ENCODE measurements at places on chromosomes 6 and 20.

DNA sequence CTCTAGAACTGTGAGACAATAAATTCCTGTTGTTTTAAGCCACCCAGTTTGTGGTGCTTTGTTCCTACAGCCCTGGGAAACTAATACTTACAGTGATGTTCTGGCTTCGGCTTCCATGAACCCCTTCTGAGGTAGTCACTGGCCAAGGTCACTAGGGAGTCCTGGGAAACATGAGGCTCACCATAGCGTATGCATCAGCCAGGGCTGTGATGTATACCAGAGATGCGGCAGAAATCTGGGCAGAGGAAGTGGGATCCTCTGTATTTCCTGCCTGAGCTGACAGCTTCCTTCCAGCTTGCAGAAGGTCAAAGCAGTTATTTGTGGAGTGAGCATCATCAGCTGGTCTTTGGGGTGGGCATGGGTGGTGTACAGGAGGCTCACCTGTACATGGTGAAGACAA, 27.9 kb downstream of the KAT14 start:
- DNase-seq: no peak

DNA sequence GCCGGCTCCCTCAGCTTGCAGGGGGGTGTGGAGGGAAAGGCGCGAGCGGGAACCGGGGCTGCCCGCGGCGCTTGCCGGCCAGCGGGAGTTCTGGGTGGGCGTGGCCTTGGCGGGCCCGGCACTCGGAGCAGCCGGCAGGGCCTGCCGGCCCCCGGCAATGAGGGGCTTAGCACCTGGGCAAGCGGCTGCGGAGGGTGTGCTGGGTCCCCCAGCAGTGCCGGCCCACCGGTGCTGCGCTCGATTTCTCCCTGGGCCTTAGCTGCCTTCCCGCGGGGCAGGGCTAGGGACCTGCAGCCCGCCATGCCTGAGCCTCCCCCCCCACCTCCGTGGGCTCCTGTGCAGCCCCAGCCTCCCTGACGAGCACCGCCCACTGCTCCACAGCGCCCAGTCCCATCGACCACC, 514.5 kb upstream of the GJE1 start:
- no peak for DNase-seq

- no peak for DNase-seq
These were observed 446.6 kb upstream of the JAG1 start for GRCh38 chr20:11120431-11120830.

GRCh38 chr20:60403105-60403741, 445.0 kb downstream of the CDH26 start:
- DNase-seq: no peak

- no peak for DNase-seq
These were observed 7.5 kb downstream of the SF3B5 start for GRCh38 chr6:144087789-144088426.

- DNase-seq: no peak
These were observed 117.4 kb upstream of the SLC24A3 start for GRCh38 chr20:19094959-19095541.

DNA sequence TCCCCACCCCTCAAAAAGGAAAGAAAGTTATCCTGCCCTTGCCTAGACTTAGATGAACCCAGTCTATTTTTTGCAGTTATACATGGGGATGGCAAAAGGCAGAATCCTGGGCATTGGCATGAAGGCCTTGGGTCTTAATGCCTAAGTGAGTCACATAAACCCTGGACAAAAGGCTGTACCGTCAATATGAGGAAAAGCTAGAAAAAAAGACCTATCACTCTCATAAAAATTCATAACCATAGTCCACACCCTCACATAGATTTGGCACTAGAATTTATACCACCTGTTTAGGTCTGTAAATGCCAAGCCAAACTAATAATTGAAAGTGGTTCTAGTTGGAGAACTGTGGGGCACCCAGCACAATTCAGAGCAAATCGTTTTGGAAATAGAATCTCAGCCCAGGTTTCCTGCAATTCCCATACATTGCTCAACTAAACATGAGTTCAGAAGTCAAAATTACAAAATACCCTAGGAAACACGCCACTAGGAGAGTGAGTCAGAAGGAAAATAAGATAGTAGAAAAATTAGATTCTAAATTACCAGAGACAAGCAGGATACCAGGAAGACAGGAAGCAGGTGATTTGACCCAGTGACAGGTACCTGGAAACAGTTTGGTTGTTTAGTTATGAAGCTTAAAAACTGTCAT, 70.4 kb upstream of the FUCA2 start:
- DNase-seq: no peak

DNA sequence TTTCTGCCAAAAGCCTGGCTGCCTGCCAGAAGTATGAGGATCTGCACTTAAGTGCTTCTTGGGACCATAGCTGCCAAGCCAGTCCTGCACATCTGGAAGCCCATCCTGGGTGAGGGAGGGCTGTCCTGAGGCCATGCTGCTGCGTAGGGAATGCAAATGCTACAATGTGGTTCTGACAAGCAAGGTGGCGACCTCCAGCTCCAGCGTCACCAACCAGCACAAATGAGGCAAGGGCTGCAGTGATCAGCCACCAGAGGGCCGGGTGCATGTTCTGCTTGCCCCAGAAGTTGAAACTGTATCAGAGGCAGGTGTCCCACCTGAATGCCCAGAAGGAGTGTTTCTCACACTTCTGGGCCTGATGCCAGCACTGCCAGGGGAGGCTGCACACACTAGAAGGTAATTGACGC, 99.1 kb upstream of the KCNQ5 start:
- no peak for DNase-seq

- no peak for DNase-seq
These were observed 51.5 kb downstream of the HBS1L start for GRCh38 chr6:135002974-135003703.

DNA sequence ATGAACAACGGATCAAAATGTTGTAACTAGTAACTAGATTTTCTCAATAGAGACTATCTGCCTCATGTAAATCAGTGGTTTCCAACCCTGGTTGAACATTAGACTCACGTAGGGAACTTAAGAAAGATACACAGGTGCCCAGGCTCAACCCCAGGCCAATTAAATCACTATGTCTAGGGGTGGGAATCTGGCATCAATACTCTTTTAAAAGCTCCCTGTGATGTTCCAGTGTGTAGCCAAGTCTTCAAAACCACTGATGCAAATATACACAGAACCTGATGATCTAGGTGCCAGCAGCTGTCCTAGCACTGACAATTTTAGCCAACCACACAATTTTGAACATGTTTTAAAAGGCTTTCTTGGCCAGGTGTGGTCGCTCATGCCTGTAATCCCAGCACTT, 128.7 kb downstream of the TBC1D32 start:
- DNase-seq: no peak

- DNase-seq: no peak
These were observed 147.0 kb downstream of the SYNDIG1 start for GRCh38 chr20:24616258-24617079.

GRCh38 chr6:22506496-22506895, 62.9 kb upstream of the HDGFL1 start:
- DNase-seq: no peak

DNA sequence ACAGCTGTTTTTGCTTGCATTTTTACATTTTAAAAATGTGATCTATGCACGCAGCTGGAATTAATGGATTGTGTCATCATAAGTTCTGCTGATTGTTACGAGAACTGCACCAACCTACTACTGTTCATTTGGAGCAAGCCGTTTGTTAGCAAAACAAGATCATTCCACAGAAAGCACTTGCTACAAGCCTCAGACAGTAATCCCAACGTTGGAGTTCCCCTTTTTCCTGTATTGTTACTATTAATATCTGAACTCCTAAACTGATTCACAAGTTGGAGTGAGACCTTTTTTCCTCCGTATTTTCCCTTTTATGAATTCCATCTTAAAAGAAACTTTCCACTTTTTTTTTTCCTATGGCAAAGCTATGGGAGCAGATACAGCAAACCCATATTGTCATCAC, 3.5 kb downstream of the TENT5A start:
- DNase-seq: no peak

- DNase-seq: no peak
These were observed 31.9 kb downstream of the NRSN1 start for GRCh38 chr6:24157886-24158285.

- no peak for DNase-seq
These were observed 849.9 kb upstream of the EPHA7 start for GRCh38 chr6:94269256-94269655.

All from stimulated activated CD8-positive, alpha-beta memory T cell treated with anti-CD3 and anti-CD28 coated beads, Interleukin-15, amount 100 ng/mL, for 24 hours (primary cell).